ENCODE measurements at places on chromosomes 3 and 15.

DNA sequence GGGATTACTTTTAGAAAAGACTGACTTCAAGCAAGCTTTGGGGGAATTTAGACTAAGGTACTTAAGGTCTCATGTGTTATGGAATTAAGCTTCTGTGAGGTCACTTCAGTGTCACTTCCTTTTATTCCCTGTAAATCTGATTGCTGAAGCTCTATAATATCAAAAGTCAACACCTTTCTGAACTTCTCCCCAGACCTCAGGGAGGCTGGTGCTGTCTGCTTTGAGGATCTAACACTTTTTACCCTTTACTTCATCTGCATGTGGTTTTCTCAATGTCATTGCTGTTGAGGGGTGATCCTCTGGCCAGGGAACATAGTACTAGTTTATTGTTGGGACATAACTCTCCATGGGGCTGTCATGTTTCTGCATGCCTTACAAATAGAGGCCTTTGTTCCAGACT is 41.8 kb upstream of the RASGRF1 start:
- no peak for DNase-seq

DNA sequence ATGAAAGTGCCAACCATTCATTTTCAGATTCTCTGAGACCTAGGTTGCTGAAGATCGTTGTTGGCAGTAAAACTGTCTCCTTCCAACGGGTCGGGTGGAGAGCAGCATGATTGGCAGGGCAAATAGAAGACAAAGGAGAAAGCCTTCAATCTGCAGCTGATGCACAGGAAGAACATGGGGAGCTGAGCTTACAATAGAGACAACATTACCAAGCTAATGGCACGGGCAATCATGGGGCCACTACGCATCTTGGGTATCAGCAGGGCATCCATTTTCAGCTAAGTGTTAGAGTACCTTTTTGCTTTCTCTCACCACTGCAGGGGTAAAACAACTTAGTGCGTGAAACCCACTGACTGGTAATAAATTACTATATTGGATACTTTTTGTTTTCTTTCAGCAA is 114.8 kb downstream of the WDR72 start:
- no peak for DNase-seq

- DNase-seq, result no peak
Measured at GRCh38 chr3:171315101-171315500, 145.1 kb downstream of the TNIK start.

- no peak for DNase-seq
Measured at GRCh38 chr3:135907422-135908165, 57.9 kb upstream of the PPP2R3A start.

DNA sequence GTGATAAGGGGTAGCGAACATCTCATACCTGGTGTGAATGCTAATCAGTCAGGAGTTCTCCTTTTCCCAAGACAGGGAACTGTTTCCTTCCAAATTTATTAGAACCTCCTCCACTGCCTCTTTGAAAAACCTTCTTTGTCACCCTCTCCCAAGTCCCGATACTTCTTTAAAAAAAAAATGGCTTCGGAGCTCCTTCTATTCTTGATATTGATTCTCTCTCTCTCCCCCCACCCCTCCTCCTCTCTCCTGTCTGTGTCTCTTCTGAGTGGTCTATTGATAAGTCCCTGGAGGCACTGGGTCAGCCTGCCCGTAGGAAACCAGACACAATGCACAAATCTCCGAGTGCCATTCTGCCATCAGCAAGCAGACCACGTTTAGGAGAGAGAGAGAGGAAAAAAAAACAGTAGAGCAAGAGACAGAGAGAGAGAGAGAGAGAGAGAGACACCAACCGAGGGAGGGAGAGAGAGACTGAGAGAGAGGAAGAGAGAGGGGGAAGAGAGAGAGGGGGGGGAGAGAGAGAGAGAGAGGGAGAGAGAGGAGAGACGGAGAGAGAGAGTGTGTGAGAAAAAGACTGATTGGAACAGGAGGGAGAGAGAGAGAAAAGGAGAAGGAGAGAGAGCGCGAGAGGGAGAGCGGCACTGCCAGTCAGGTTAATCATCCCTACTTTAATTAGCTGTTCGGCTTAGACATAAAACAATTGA is 160.9 kb downstream of the TIGIT start:
- no peak for DNase-seq

GRCh38 chr15:90698629-90699028 is 18.5 kb upstream of the BLM start:
- DNase-seq, result no peak

DNA sequence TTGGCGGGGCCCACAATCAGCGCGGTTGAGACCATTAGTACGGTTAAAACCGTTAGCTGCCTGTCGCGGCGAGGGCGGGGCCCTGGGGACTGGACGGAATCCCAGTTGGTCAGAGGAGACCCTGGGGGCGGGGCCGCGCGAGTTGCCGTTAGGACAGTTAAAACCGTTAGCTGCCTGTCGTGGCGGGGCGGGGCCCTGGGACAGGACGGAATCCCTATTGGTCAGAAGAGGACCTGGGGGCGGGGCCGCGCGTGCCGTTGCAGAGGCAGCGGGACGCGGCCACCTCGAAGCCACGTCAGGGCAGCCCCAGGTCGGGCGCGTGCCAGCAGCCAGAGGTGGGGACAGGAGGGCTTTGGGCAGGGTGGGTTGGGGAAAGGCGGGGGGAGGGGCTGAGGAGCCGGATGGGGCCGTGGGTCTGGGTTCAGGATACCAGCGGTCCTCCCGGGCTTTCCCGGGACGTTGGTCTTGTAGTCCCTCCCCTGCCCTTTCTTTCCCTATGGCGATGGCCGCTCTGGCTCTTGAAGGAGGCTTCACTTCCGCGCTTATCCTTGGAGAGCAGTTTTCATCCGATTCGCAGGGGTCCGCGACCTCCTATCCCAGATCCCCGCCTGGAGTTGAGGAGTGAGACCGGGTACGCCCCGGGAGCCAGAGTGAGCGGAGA is 28.0 kb downstream of the KLHDC8B start:
- DNase-seq, result no peak

GRCh38 chr3:104856741-104857140 is 510.0 kb upstream of the ALCAM start:
- no peak for DNase-seq

- no peak for DNase-seq
Measured at GRCh38 chr15:77808075-77808474, 175.4 kb upstream of the LINGO1 start.

DNA sequence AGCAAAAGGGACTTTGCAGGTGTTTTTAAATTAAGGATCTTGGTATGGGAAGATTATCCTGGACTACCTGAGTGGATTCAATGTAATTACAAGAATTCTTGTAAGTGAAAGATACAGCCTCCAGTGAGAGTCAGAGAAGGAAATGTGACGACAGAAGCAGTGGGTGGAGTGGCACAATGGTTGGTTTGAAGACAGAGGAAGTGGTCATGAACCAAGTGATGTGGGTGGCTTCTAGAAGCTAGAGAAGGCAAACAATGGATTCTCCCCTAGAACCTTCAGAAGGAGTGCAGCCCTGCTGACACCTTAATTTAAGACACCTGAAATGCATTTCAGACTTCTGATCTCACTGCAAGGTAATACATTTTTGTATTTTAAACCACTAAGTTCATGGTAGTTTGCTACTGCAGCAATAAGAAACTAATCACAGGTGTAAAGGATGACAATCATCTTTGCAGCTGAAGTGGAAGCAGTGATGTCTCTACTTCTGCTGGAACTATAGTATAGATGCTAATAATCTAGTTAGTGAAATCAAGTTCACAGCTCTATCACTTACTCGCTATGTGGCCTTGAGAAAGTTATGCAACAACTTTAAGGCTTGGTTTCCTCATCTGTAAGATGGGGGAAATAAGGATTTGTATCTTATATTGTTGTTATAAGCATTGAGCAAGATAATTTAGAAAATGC is 403.4 kb upstream of the SUCLG2 start:
- peak; percentile 45 for DNase-seq

DNA sequence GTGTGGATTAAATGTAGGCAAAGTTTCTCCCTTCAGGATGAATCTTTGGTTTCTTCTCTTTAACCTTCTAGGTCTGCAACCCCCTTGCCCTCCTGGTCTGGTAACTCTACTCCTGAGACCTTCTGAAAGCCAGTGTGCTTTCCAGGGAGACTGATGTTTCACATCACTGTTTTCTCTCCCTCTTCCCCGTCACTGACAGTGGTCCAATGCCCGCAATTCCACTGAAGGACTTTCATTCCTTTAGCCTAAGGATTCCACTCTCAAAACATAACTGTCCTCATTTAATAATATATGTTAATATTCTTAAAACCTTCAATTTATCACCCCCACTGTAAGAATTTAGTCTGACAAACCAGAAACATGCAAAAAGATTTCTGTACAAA is 101.5 kb upstream of the CPNE4 start:
- DNase-seq, result no peak

GRCh38 chr15:31801152-31801551 is 229.2 kb upstream of the CHRNA7 start:
- no peak for DNase-seq

DNA sequence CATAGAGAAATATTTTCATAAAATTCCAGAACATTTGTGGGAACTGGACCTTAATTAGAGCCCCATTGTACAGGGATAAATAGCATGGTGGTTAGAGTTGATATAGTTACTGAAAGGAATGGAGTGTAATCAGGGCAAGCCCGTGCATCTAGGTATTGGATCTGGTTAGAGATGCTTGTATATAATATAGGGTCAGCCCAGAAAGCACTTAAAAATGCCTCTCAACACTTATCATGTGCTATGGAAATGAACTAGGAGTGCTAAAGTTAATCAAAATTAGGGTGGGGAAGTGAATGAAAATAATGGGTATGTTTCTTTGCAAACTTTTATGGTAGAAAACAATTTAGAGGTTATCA is 308.3 kb upstream of the NR2E3 start:
- no peak for DNase-seq

GRCh38 chr3:151841801-151842200 is 27.9 kb downstream of the AADAC start:
- DNase-seq, result no peak

GRCh38 chr3:169122416-169122815 is 541.1 kb downstream of the MECOM start:
- no peak for DNase-seq

DNA sequence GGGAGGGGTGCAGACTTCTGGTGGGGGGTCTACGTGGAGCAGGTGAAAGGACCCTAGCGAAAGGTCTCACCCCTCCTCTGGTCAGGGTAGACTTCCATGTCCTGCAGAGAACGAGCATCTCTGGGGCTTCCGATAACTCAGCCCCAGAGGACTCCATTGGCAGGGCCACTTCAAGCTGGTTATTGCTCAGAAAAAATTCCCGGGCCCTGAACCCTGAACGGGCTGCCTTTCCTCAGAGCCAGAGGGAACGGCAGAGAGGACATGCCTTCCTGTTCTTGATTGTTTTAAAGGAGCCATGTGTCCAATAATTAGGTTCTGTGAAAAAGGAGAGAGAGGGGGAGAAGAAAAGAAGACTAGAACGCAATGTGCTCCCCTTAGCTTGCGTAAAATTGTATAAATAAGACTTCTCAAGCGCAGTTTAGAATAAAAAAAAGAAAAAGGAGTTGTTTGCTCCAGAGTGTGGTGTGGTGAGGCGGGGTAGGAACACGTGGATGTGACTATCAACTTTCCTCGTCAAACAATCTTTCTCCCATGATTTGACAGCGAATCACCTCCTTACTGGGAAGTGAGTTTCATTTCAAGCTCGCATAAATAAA is 193.4 kb upstream of the UBE2E1 start:
- no peak for DNase-seq

DNA sequence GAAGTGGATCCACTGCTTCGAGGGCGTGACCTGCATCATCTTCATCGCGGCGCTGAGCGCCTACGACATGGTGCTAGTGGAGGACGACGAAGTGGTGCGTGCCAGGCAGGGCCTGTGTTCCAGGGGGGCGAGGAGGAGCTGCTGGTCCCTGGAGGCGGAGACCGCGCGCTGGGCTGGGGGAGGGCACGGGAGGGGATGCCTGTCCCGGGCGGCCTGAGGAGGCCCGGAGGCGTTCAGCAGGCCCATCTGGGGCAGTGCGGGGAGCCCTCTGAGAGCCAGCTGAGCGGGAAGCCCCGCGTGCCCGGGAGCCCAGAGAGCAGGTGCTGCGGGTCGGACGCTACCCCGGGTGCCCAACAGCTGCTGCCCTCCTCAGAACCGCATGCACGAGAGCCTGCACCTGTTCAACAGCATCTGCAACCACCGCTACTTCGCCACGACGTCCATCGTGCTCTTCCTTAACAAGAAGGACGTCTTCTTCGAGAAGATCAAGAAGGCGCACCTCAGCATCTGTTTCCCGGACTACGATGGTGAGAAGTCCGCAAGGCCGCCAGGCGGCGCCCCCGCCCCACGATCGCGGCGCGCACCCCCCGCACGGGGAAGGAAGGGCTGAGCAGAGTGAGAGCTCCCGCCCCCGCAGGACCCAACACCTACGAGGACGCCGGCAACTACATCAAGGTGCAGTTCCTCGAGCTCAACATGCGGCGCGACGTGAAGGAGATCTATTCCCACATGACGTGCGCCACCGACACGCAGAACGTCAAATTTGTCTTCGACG is 2.9 kb downstream of the GNAT1 start:
- peak; percentile 69 for DNase-seq

DNA sequence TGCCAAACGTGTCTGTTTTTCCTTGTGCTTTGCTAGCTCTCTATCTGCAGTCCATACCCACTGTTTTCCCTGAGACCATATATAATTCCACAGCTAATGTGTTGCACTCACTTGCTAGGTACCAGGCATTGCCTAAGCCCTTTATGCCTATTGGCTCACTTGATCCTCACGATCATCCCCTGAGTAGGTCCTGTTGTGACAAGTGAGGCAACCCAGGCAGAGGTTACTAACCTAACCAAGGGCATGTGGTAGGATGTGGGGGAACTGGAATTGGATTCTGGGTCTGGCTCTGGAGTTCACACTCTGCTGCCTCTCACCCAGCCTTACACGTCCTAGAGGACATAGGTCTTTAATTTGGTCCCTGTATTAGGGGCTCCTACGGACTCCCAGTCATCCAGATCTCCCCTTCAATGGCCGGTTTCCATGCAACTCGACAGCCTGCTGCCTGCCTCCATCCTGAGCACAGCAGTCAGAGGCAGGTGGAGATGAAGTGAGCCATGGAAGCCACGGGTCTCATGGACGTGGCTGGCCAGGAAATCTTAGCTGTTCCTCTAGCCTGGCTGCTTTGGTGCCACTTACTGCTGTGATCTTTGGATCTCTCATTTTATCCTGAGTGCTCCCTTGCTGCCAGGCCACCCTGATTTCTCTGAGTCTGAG is 38.9 kb upstream of the MYZAP start:
- no peak for DNase-seq

GRCh38 chr15:55587321-55588069 is 650 bp downstream of the PYGO1 start:
- DNase-seq, result no peak

DNA sequence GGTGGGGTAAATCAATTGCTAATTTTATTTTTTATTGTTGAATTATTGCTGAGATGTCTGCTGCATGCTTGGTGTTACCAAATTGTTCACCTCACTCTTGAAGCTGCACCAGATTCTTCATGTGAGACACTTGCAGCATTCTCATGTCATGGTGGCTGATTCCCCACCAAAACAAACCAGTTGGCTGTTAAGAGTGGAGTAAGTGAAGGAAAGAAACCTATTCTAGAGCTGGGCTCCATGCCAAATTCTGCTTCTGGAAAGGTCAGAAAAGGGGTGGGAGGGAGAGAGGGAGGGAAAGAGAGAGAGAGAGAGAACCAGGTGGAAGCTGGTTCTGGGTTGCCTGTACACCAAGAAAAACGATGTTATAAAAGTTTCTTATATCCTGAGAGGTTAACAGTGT is 317.5 kb upstream of the THRB start:
- no peak for DNase-seq

GRCh38 chr3:169171739-169172138 is 491.8 kb downstream of the MECOM start:
- DNase-seq, result no peak

- no peak for DNase-seq
Measured at GRCh38 chr15:35252351-35252865, 167.3 kb upstream of the NANOGP8 start.

All from activated T-helper 1 cell treated with anti-CD3 and anti-CD28 coated beads, Interleukin-2, amount 50 U/mL, for 16 hours (primary cell).